COLO829 (cell line): ENCODE measurements at places on chromosomes 7 and 10.

DNA sequence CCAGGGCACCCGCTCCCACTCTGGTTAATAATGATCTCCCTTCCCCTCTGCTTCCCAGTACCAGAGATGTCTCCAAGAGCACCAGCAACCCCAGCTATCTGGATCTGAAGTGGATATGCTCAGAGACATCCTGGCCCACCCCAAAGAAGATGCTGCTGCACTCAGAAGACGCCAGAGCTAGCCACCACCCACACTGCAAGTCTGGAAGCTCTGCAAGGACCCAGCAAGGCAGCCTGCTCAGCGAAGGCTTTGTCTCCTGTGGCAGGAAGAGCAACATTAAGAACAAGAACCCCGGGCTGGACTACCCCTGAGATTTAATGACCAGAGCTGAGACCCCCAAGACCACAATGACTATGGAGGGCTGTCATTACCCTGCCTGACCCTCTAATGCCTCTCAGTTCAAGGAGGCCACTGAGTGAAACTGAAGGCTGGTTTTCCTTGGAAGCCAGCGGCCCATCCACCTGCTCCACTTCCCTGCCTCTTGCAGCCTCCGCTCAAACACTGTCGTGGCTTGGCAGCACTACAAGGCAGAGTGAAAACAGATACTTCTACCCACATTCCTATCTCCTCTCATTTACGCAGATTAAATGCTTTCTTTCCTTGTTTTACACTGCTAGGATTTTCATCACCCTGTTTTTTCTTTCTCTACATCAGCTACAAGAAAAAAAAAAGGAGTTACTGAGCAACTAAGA is 202.2 kb downstream of the SNX10 start:
- no peak for DNase-seq

GRCh38 chr7:34756025-34756437 is 98.0 kb downstream of the NPSR1 start:
- no peak for DNase-seq

- no peak for DNase-seq
Measured at GRCh38 chr10:106224676-106225075, 939.8 kb downstream of the SORCS1 start.

DNA sequence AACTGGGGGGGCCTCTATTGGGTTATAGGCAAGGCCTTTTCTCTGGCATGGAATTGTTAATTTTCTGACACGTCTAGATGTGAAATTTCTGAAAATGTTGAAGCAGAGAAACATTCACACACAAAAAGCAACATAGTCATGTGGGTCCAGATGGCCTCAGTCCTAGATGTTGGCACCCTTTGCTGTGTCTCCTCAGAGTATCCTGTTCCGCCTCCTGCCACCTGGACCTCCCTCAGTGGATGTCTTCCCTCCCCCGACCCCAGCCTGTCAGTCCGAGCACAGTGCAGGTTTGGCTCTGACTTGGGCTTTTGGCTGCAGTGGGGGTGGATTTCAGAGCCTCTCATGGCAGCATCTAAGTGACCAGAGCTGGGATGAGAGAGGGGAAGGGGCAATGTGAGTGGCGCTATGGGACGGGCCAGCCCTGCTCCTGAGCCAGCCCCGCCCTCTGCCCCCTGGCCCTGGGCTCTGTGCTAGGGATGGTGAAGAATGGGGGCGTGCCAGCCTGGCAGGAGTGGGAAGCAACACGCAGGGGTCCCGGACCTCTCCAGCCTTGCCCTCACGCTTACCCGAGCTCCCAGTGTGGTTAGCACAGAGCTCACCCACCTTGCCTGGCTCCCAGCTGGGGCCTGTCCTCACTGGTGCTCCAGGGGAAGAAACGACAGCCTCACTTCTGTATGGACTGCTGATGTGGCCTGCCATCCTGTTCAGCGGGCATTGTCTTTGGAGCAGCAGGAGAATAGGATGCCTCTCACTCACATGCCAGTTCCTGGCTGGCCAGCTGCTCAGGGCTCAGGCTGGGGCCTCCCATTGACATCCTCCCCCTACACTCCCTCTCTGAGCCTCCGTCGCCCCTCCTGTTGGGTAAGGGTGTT is 6.2 kb downstream of the ATP6V0E2 start:
- DNase-seq = no peak

DNA sequence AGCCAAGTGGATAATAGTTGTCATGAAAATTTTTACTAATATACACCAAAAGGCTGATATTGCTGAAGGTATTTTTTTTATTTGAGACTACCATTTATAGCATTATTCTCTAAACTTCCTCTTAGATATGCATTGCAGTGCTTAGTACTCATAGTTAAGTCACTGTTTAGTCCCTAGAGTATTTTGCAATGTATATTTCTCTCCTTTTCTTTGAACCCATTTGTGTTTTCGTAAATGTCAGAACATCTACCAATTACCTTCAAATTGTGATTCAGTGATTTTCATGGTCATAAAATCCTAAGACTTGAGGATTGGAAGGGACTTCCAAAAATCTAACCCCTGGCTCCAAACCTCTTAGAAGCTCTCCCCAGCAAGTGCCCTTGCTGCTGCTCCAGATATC is 21.5 kb upstream of the CYP26C1 start:
- DNase-seq = no peak

- DNase-seq = no peak
Measured at GRCh38 chr7:16754856-16755317, 1.3 kb downstream of the TSPAN13 start.

DNA sequence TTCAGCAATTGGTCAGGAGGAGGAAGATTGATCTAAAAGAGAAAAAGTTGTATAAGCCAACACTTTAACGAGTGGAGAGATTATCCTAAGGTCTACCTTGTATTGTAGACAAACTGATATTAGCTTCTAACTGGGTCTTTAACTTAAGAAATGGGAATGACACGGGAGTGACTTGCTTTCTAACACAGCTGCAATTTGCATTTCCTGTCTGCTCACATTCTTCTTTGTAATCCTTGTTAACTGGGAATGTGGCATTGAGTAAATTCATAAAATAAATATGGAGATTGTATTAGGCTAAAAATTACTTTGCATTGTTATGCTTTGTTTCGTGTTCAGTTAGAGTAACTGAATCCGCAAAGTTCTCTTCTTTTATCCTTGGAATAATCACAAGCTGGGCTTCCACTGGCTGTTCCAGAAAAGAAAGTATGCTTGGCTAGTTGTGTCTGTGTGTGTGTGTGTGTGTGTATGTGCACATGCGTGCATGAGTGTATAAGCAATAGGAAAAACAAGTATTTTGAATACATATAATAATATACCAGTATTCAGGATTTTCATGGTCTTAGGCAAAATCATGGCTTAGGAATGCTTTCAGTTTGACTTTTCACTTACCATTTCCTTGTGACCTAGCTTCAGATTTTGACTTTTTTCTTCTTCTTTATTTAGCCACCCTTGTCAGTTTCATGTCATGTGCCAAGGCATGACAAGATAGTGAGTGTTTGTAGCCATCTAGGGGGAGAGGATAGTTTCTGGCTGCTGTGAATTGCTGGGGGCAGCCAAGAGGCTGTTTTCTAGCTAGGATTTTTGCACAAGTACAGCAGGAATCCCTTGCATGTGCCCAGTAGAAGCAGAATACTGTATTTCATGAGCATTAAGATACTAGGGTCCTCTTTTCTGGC is 54.5 kb upstream of the FZD8 start:
- DNase-seq = no peak

DNA sequence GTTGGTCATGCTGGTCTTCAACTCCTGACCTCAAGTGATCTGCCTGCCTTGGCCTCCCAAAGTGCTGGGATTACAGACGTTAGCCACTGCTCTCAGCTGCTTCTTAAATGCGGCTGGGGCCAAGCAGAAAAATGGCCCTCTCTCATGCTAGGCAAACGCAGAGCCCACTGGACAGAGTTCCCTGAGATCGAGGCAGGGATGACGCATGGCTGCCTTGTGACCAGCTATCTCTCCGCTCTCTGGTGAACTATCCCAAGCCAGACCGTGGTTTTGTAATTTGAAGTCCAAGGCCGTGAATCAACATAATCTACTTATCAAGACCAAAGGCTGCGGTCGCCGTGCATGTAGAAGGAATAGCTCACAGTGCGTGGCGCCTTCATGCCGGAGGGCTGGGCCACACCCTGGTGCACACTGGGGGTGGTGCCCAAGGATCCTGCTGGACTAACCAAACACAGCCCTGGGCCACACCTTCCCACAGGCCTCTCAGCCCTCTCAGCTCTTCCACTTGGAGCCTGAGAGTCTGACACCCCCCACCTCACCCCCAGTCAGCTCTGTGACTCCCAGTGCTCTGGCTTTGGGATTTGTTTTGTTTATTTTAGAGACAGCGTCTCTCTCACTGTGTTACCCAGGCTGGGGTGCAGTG is 88.1 kb upstream of the CUX1 start:
- DNase-seq = no peak

DNA sequence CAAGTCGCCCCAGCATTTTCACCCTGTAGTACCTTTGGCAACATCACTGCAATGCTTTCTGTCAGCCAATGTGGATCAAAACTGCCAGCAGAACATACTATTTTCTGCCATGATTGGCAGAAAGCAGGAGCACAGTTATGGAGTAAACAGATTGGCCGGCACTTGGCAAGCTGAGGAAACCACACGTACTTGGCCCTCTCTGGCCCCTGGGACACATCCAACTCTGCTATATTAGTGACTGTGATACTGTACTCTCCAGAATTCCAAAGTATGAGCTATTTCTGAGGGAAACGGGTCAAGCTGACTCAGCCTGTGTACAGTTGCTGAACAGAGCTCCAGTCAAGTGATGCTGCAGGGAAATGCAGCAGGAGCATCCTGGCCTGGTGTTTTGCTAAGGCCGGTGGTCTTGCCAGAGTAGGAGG is 39.8 kb upstream of the LANCL2 start:
- DNase-seq = no peak

GRCh38 chr10:78197628-78198272 is 164.1 kb downstream of the RPS24 start:
- no peak for DNase-seq

GRCh38 chr10:74825371-74826141 is 844 bp upstream of the KAT6B start:
- DNase-seq = peak; percentile 6

GRCh38 chr10:132647424-132647823 is 109.8 kb downstream of the INPP5A start:
- DNase-seq = no peak

- DNase-seq = no peak
Measured at GRCh38 chr7:35185908-35186731, 67.8 kb downstream of the TBX20 start.

DNA sequence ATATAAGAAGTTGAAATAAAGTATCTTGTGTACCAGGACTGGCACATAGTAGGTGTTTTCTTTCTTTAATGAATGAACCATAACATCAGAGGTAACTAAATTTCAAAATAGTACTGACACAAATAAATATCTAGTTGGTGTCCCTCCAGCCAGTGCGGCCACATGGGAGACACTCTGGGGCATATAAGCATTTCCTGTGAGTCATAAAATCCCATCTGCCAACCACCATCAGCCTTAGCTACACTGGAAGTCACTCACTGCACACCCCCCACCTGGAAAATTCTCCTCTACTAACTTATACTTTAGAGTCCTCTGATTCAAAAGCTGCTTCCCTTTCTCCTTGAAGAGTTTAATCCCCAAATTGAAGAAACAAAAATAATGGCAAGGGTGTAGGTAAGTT is 32.5 kb downstream of the DYDC1 start:
- DNase-seq = peak; percentile 51

DNA sequence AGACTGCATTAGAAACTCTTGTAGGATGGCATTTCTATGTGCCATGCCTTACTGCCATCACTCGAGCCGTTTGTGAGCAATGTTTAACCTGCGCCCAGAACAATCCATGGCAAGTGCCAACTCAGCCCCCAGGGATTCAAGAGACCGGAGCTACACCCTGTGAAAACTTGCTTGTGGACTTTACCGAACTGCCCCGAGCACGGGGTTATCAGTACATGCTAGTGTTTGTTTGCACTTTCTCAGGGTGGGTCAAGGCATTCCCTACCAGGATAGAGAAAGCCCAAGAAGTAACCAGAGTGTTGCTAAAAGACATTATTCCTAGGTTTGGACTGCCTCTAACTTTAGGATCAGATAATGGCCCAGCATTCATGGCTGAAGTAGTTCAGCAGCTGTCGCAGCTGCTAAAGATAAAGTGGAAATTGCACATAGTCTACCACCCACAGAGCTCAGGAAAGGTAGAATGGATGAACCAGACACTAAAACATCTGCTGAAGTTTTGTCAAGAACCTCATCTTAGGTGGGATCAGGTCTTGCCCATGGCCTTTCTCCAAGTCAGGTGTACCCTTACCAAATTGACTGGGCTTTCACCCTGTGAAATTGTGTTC is 8.9 kb upstream of the CYREN start:
- DNase-seq = no peak

GRCh38 chr10:71700731-71701368 is 18.7 kb downstream of the C10orf105 start:
- no peak for DNase-seq
